Adrenal gland (tissue), 19 donors: ENCODE measurements at places on chromosomes 13 and 19. TPM values are rescaled to one million over a fixed set of nuclear protein-coding genes. Genes with fewer than 3 reads are reported as not detected.

TINCR gene
- not detected for total RNA-seq

GRCh38 chr13:26663791-26664190 is 96.8 kb downstream of the GPR12 start:
- DNase-seq = no peak

PLK5 gene
- total RNA-seq = not detected

- DNase-seq = no peak
Observed at GRCh38 chr13:45926741-45927140, 75.2 kb upstream of the SIAH3 start.

DNA sequence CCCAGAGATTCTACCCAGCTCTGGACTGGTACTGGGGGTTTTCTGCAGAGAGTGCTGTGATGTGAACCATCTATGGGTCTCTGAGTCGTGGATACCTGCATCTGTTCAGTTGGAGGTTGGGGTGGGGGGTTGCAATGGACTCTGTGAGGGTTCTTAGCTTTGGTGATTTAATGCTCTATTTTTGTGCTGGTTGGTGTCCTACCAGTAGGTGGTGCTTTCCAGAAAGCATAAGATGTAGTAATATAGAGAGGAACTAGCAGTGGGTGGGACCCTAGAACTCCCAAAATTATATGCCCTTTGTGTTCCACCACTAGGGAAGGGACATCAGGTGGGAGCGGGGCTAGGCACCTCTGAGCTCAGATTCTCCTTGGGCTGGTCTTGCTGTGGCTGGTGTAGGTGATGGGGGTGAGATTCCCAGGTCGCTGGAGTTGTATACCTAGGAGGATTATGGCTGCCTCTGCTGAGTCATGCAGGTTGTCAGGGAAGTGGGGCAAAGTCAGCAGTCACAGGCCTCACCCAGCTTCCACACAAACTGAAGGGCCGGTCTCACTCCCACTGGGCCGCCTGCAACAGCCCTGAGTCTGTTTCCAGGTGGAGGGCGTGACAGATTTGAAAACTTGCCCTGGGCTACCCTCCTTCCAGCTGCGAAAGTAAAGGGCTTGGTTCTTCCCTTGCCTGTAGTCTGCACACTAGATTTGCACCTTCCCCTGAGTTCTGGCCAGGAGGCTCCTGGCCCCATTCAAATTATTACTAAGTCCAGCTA is 573.0 kb upstream of the SLITRK1 start:
- no peak for DNase-seq

DNA sequence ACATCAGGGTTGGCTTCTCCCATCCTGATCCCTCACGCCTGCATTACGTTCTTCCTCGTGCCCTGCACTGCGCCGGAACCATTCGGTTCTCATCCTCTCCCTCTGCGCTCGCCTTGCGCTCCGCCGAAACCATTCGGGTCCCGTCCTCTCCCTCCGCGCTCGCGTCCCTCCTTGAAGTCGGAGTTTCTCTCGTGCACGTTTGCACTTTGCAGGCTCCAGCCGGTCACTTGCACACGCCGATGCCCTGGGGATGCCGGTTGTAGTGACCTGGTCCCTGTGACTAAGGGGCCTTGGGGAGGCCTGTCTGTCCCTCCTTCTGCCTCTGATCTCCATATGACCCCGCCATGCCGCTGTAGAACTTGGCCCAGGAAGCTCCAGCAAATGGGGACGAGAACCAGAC is 265.8 kb downstream of the TEX29 start:
- DNase-seq = no peak

DNA sequence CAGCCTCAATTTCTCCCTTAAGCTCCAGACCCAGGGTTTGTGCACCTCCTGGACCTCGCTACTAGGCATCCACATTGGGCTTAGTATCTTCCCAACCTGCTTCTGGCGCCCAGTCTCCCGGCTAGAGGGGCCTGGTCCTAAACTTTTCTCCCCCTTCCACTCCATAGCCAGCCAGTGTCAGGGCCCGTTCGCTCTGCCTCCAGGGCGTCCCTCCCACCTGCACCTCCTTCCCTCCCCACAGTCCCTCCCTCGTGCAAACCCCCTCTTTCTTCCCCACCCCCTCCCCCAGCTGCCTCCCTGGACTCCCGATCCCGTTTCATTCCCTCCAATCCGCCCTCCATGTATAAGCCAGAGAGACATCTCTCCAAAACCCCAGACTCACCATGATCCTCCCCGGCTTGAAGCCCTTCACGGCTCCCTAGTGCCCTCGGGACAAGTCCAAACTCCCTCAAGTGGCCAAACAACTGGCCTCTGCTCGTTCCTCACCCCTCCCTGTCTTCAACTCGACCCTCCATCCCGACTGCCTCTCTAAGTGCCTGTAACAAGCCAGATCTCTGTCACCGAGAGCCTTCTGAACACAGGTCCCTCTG is 997 bp upstream of the SAMD4B start:
- peak; percentile 45 for DNase-seq

DNA sequence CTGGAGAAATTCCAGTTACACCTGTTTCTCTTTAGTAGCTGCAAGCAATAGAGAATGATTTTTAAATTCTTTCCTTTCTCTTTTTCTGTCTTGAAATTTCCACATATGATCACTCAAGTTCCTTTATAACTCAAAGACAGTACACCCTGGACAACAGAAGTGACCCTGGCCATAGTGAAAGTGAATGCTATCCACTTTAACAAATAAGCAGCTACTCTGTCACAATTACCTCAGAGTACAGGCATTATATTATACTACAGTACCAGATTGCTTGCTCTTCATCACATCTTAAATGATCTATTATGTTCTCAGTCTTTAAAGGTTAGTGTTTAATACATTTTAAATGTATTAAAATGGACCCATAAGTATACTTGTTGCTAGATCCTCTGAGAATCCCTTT is 136.2 kb downstream of the KLF12 start:
- no peak for DNase-seq

DNA sequence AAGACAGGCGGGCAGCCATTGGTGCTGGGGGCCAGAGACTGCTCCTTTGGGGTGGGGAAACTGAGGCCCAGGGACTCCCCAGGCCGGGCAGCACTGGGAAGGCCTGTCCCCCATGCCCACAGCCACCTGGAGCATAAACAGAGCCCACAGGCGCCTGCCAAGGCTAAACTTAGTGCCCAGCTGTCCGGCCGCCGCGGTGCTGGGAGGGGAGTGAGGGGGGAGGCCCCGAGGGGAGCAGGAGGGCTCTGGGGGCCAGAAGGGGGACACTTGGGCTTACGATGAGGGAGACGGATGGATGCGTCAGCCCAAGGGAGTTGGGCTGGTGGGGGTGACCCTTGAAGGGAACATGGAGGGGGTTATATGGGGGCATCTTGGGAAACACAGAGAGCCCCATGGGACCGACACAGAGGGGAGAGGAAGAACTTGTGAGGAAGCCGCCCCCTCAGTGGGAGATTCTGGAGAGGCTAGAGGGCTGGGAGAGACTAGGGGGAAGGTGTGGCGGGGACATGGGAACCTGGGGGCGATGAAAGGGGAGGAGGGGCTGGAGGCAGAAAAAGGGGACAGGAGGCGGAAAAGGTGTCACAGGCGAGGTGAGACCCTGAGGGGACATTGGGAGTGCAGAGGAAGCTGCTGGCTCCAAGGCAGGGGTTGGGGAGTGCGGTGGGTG is 2.2 kb downstream of the CERS1 start:
- DNase-seq = no peak

PET100 gene
- total RNA-seq = 155 TPM

CEACAM7 gene
- 0.08 TPM for total RNA-seq

DNA sequence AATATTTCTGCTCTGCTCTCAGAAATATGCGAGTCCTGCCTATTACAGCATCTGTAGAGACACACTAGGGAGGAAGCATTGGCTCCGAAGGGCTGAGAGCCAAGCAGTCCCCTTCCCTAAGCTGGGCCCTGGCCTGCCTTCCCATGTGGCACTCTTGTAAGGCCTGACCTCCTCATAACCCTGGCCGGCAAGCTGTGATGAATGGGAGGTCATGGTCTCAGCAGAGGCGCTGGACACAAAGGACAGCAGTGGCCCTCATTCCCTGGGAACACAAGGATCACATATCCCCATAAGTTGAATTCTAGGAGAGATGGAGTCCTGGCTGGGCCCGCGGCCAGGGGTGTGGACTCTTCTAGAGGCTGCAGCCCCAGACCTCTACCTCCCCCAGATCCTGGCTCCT is 483.3 kb downstream of the ZNF536 start:
- no peak for DNase-seq

ZNF835 gene
- total RNA-seq = 2.4 TPM

ACTMAP gene
- 6.7 TPM for total RNA-seq

SH2D3A gene
- 0.11 TPM for total RNA-seq

TEX29 gene
- total RNA-seq = not detected

GRCh38 chr13:94480672-94481145 is 1.2 kb upstream of the DCT start:
- no peak for DNase-seq

DNA sequence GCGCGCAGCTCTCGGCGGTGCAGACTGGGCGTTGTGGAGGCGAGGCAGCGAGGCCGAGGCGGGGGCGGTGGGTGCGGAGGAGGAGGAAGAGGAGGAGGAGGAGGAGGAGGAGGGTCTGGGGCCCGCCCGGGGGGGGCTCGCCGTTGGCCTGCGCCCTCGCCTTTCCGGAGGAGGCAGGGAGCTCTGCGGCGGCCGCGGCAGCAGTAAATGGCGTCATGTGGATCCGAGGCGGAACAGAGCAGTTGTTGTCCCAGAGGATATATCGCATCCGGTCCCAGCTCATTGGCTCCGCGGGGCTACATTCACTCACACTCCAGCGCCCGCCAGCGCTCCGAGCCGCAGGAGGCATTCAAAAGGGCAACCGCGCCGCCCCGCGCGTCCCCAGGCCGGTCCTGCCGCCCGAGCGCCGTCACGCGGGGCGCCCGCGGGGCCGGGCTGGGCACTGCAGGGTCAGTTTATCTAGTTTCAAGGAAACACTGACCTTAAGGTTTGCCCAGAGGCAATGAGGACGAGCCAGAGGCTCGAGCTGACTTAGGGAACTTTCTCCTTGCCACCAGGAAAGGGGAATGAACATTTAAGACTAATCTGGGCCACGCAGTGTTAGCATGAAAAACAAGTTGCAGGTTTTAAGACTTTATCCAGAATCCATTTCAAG is at the start of gene SPRY2:
TSS of gene SPRY2 (minus strand) at position 26 of the 655 bp plus-strand sequence. CDS start 3,421 bp downstream, outside the sequence.
- DNase-seq = peak; percentile 94

IFNL1 gene
- not detected for total RNA-seq

FCHO1 gene
- total RNA-seq = 7.1 TPM

MARCHF2 gene
- total RNA-seq = 29.7 TPM

DNA sequence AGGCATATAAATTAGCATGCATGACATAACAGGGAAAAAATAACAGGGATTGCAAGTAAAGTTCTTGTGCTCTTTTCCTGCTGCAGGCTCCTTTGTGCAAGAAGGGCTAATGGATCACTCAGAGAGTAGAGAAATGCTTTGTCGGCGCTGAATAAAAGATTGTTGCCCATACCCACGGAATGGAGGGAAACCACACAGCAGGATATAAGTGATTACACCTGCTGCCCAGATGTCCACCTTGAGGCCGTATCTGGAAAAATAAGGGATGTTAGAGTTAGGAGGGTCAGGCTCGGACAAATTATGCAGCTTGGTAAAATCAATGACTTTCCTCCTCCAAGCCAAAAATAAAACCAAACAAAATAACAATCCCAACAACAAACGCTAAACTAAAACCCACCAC is 322.3 kb downstream of the DCLK1 start:
- DNase-seq = no peak

PPP1R12C gene
- 52.3 TPM for total RNA-seq

SMAD9 gene
- total RNA-seq = 3.6 TPM

- no peak for DNase-seq
Observed at GRCh38 chr19:1363599-1363998, 20.1 kb upstream of the NDUFS7 start.

FBXW9 gene
- 14.7 TPM for total RNA-seq

DNA sequence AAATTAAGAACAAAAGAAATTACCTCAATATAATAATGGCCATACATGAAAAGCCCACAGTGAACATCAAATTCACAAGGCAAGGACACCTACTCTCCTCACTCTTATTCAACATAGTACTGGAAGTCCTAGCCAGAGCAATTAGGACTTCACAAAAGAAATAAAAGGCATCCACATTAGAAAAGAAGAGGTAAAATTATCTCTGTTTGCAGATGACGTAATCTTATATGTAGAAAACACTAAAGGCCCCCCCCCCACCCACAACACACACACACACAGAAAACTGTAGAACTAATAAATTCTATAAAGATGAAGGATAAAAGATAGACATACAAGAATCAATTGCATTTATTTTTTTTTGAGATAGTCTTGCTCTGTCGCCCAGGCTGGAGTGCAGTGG is 25.5 kb upstream of the LATS2 start:
- DNase-seq = no peak

DNA sequence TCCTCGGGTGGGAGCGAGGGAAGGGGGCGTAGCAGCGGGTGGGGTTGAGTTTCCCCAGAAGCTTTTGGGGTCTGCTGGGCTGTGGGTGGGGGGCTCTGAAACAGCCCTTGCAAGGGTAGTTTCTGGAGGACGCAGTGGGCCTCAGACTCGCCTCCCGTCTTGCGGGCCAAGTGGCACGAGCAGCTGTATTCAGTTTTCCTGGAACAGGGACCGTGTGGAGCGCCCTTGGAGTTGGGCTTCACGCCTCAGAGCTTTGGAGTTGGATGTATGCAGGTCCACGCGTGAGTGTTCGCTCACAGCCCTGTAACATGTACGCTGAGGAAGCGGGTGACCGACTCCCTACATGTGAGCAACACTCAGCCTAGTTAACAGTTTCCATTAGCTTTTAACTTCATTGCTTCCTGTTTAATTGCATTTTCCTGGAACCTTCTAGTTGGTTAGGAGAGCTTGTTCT is 603 bp downstream of the TM9SF2 start:
- peak; percentile 68 for DNase-seq

DNA sequence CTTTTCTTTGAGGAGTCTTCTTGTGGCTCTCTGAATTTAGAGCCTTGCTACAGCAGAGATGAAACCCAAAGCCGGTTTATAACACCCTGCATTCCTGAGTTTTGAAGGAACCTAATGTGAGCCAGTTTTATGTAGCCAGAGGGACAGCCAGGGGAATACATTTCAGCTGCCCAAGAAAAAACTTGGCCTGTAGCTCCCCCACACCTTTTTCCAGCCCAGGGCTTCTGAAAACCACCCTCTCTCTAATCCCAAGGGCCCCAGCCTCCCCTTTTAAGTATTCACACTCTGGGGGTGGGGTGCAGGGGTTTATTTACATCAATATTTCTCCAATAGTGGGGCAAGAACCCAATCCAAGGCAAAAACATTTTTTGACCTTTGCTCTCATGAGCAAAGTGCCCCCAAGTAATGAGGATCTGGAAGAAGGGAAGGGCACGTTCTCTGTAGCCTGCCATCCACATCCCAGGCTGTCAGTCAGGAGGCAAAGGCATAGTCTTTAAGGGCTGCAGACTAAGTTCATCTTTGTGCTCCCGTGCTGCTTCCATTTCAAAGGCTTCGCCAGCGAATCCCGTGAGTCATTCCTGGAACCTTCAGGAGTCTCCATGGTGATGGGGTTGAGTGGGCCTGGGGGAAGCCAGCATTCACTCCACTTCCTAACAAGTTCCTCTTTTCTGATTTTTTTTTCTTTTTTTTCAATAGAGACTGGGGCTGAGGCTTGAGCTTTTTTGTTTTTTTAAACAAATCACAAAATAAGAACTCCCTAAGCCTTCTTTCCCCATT is 33.2 kb upstream of the MEDAG start:
- peak; percentile 71 for DNase-seq

DNA sequence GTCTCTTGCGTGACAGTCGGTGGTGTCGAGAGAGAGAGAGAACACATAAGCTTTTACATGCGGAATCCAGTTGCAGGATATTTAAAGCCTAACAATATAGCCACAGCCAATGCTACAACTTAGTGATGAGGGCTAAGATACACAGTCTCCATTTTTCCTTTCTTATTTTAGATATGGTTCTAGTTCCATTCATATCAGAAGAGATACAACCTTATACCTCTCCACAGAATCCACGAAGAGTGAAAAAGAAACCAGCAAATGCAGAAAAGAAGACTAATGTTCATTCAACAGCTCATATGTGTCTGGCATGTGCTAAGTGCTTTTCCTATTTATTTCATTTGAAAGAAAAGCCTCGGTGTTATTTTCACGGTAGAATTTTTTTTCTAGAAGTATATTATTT is 249.0 kb upstream of the SLITRK1 start:
- no peak for DNase-seq
